ENCODE measurements at places on chromosomes 4 and X. TPM values are rescaled to one million over a fixed set of nuclear protein-coding genes. Genes with fewer than 3 reads are reported as not detected.
A peak's percentile ranks its signal among the peaks of the same experiment; 100 is the strongest.

DNA sequence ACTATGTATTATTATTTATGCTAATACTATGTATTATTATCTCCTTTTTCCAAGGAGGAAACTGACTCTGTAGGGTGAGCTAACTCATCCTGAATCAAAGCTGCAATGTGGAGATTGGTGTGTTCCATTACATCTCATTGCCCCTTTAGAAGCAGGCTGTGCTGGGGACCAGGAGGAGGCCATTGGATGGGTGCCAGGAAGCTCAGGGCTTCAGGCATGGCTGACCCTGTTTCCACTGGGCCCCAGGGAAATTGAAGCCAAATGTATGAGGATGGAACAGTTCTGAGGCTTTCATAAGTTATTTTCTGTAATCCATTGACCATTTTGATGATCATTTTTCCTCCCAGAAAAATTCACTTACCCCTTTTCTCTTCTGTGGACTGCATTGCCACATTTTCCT lies 418.8 kb upstream of the ZFP42 start:
- DNase-seq: no peak

DNA sequence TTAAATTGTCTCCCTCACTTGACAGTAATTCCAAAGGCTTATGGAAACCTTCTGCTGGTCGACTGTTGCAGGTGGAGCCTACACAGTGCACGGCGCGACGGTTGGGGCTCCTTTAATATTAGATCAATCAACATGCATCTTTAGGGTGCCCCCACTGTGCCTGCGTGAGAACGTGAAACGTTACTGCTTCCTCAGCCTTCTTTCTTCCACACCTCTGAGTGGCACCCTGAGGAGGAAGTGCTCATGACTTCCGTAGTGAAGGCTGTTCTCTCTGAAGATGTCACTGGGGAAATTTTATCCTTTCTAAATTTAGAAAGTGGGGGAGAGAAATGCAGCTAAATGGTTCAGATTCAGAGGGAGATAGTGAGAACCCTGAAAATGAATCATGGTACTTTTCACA lies 184.0 kb upstream of the ZFP42 start:
- no peak for DNase-seq

DNA sequence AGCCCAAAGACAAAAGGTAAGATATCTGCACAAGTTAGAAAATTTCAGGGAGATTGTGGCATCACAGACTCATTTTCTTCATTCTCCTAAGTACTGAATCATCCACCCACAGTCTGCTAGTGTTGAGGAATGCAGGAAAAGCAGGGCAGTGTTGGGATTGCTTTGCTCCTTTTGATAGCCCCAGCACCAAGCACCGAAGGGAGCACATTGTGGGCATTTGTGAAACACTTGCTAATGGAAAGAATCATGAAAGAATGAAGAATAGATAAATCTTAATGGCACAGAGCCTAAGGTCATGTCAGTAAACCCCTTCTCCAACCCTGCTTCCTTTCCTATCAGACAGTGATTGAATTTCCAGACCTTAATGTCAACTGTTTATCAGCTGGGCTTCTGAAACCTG lies 103.1 kb upstream of the GPRIN3 start:
- no peak for DNase-seq

GRCh38 chr4:35228313-35228712 lies 1016.0 kb downstream of the ARAP2 start:
- DNase-seq: no peak

DNA sequence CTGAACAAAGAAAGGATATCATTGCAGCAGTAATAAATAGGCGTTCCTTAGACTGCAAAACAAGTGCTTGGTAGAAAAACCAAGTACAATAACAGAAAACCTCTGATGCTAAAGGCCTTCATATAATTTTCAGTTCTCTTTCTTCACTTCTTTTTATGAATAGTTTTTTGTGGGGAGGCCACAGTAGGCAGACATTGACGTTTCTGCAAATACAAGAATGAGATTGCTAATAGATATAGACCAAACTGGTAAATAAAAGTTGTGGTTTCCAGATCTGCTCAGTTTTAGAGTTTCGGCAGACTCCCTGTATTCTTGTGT lies 57.0 kb upstream of the RAP1GDS1 start:
- DNase-seq: no peak

DNA sequence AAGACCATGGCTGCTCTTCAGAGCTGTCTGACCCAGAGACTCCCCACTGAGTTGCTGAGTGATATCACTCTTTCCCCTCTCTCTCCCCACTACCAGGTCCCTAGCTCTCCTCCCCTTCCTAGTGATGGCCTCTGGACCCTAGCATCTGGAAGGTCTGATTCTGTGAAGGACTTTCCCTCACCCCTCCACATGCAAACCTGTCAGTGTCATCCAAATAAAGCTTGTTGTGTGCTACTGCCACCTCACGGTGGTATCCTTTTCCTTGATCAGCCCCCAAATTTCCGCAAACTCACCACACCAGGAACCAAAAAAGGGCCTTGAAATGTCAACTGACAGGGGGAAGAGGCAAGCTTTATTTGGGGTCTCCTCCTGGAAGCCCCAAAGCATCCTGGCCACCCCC lies 500.2 kb downstream of the IDS start:
- DNase-seq: no peak

DNA sequence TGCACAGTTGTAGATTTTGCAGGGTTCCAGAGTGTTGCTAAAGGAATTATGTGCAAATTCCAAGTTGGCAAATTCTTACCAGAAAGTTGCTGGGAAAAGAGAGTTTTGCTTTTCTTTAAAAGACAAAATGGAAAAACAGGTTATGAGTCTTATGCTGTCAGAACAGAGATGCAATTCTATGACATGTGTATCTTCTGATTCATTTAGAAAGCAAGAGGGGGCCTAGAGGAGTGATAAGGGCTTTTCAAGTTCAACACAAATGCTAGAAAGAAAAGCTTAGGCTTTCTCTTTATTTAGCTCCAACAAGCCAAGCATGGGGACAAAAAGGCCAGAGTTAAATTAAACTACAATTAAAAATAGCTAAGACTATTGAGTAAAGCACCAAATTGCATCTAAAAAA lies 72.4 kb upstream of the GATB start:
- DNase-seq: no peak

- DNase-seq: no peak
Observed at GRCh38 chrX:110304884-110305283, 13.0 kb downstream of the AMMECR1 start.

- DNase-seq: no peak
Observed at GRCh38 chr4:162274354-162274753, 110.6 kb upstream of the FSTL5 start.

DNA sequence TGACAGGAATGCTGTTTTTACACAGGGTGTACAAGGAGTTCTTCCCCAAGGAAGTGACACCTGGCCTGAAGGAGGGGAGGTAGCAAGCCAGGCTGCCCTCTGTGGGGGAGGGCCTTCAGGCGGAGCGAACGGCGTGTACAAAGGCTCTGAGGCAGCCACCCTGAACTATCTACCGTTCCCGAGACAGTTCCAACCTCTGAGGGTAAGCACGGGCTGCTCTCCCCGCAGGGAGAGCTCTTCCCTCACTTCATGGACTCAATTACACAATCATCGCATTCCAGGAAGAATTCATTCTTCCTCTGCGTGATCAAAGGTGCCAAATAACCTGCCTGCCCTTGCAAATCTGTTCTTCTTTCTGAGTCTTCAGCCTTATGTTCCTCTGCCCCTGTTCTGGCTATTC lies 4.8 kb downstream of the ELK1 start:
- no peak for DNase-seq

DNA sequence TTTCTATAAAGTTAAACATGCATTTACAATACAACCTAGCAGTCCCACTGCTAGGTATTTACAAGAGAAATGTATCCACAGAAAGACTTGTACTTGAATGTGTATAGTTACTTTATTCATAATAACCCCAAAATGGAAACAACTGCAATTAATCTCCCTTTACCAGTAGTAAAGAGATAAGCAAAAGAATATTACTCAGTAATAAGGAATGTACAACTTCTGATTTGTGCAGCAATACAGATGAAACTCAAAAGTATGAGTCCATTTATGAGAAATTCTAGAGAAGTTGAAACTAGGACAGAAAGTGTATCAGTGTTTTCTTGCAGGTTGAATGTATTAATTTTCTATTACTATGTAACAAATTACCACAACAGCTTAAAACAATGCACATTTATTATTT lies 15.2 kb downstream of the USP53 start:
- DNase-seq: no peak

DNA sequence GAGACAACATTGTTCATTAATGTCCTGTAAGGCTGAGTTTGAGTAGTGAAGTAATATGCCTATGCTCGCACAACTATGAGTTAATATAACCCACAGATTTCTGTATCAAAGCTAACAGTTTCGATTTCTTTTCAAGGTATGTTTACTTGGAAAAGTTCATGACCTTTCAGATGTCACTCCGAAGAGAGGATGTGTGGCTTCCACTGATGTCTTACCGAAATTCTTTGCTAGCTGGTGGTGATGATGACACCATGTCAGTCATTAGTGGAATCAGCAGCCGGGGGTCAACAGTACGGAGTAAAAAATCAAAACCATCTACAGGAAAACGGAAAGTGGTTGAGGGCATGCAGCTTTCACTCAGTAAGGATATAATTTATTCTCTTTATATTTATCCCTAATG lies 124.9 kb downstream of the STAG2 start:
- peak; percentile 25 for DNase-seq

DNA sequence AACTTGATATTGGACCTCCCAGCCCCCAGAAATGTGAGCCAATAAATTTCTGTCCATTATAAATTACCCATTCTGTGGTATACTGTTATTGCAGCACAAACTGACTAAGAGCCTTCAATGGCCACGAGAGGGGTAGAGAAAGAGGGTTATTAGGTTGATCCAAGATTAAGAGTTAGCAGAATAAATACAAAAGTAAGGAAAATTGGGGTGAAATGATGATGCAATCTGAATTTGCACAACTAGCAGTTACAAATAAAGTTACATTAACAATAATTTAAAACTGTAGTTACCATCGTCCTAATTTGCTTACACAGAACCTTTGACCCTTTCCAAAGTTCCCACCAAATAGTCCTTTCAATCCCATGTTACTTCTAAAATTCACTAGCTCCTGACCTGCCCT lies 54.2 kb downstream of the F8 start:
- no peak for DNase-seq

GRCh38 chr4:165986956-165987698 lies 114.1 kb downstream of the TLL1 start:
- no peak for DNase-seq

DNA sequence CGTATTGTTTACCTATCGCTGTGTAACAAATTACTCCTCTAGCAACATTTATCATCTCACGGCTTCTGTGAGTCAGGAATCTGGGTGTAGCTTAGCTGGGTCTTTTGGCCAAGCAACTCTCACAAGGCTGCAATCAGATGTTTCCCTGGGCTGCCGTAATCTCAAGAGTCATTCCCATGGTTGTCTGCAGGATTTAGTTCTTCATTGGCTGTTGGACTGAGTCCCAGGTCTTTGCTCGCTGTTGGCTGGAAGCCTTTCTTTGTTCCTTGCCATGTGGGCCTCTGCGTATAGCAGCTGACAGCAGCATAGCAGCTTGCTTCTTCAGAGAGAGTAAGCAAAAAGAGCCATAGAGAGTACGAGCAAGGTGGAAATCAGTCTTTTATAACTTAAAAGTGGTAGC lies 16.8 kb downstream of the POLR2B start:
- DNase-seq: no peak

CDKL2 gene
- 0.16 TPM for total RNA-seq

STBD1 gene
- 0.51 TPM for total RNA-seq

PDE6B gene
- 10.1 TPM for total RNA-seq

GPR143 gene
- not detected for total RNA-seq

BANK1 gene
- total RNA-seq: not detected

SCRG1 gene
- total RNA-seq: not detected

All from activated T-helper 1 cell treated with anti-CD3 and anti-CD28 coated beads, Interleukin-12 subunit alpha, Interleukin-12 subunit beta, Interleukin-2, Interleukin-4 antibody, amounts not matched to agents 30 ng/mL and 10 ng/mL and 1 ng/mL, durations not matched to agents 14 hours and 24 hours and 36 hours (primary cell).